ENCODE measurements at places on chromosomes 12 and 14. TPM values are rescaled to one million over a fixed set of nuclear protein-coding genes. Genes with fewer than 3 reads are reported as not detected.
A peak's percentile ranks its signal among the peaks of the same experiment; 100 is the strongest.

DNA sequence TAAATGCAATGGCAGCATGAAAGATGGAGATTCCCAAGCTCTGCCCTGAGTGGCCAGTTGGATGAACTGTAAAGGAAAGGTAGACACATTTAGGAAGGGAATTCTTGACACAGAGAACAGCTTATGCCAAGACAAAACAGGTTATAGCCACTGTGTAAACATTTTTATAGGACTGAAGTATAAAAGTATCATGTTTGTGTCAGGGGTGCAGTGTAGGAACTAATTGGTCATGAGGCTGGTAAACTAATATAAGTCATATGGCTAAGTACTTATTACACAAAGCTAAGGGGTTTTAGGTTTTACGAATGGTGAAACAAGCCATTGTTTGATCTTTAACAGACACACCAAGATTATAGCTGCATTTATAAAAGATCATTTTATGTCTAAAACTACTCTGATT, 207.7 kb upstream of the SLC16A7 start:
- DNase-seq = peak; percentile 25

Gene RPL10L
- not detected for total RNA-seq

GRCh38 chr12:77845831-77846230, 15.1 kb downstream of the NAV3 start:
- peak; percentile 86 for DNase-seq

DNA sequence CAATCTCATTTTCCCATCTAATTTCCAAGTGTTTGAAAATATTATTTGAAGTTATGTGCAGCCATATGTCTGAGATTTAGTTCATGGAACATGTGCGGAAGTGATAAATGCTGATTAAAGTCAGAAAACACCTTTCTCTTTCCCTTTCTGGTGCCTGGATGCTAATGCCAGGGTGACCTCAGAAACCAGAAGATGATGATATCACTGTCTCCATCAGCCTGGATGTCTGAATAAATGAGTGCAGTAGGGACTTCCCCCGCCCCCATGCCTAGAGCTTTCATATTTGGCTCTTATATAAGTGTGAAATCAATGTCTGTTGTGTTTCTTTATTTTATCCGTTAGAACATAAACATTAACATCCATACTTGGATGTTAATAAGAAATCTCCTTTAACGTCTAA, 261.9 kb upstream of the LRIG3 start:
- DNase-seq = no peak

DNA sequence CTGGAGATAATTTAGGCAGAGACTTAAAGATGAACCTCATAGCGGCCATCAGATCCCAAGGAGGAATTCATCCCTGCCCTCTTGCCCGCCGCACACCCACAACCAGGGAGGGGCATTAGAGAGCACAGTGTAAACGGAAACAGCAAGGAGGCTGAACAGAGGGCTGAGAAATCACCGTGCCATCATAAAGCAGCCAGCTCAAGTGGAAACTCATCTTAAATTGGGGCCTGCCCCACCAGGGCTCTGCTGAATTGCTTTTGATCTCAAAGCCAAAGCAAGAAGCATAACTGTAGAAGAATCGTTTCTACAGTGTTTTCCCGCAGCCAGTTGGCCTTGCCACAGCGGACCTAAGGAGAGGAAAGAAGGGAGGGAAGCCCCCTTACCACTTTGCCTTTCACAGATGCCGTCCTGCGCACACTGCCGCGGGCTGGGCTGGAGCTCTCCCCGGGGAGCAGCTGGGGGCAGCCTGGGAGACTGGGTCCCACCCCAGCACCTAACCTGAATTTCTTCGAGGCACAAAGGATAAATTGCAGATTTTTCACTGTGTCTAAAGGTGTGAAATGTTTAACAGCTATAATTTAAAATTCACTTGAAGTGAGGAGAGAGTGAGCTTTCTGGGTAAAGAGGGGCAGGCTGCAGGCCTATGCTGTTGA, 51.8 kb upstream of the MMP17 start:
- DNase-seq = no peak

Gene CYP46A1
- total RNA-seq = 0.52 TPM

DNA sequence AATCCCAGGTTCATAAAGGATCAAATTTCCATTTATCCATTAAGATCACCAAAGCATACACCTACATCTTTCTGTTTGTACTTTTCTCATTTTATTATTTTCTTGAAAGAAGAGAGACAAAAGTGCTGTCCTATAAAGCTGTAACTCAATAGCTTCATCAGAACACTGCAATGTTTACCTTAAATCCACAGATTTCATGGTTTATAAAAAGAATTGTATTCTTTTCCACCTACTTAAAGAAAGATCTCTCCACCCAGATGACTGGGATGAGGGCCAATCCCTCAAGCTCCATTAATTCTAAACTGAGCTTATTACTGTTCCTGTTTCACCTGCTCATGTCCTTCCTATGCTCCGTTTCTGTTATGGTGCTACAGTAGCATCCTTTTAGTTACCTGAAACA, 470.6 kb downstream of the BCAT1 start:
- no peak for DNase-seq

GRCh38 chr12:7066596-7066995, 6.1 kb downstream of the C1S start:
- DNase-seq = no peak

DNA sequence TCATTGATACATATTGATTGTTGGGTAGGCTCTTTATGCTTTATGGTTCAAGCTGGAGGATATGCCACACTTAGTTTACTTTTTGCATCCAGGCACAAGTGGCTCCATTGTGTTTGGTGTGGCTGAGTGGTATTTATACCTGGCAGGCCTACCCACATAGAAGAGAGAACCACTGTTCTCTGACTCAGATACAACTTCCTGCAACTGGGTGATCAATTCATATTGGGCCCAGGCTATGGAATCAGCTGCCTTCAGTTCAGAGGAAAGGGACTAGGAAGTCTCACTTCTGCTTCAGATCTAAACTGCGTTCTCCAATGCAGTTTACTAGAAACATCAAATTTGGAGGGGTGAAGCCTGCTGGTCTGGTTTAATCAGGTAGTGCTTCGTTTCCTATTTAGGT, 49.8 kb upstream of the LRRK2 start:
- no peak for DNase-seq

GRCh38 chr14:102666635-102667034, 74.2 kb downstream of the RCOR1 start:
- DNase-seq = no peak

All from PC-3 (cell line).